Stimulated activated CD4-positive, alpha-beta T cell treated with anti-CD3 and anti-CD28 coated beads, TNF-alpha, amount 100 ng/mL, for 24 hours (primary cell): ENCODE measurements at places on chromosomes 11 and 22.

DNA sequence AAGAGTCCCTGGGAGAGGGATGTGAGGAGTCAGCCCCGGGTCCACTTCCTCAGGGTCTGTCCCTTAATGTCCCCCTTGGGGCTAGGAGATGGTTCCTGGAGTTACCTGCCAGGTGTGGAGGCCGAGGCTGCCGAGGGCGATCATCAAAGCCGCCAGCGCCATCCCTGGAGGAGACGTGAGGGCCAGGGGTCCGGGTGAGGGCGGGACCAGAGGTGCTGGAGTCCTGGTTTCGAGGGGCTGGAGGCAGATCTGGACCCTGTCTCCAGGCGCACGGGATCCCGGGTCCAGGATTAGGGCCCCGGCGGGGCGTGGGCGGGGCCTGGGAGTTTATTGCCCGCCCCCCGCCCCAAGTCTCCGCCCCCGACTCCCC lies at the start of gene ART5:
Gene ART5, minus strand, starts transcription at position 292 of the 370 bp plus-strand sequence. Its CDS starts 130 bp downstream, at position 162.
- no peak for DNase-seq

GRCh38 chr11:111379602-111380136 lies 594 bp upstream of the POU2AF1 start:
- DNase-seq: no peak

- DNase-seq: no peak
Observed at GRCh38 chr22:26225207-26225606, 55.9 kb downstream of the SEZ6L start.

DNA sequence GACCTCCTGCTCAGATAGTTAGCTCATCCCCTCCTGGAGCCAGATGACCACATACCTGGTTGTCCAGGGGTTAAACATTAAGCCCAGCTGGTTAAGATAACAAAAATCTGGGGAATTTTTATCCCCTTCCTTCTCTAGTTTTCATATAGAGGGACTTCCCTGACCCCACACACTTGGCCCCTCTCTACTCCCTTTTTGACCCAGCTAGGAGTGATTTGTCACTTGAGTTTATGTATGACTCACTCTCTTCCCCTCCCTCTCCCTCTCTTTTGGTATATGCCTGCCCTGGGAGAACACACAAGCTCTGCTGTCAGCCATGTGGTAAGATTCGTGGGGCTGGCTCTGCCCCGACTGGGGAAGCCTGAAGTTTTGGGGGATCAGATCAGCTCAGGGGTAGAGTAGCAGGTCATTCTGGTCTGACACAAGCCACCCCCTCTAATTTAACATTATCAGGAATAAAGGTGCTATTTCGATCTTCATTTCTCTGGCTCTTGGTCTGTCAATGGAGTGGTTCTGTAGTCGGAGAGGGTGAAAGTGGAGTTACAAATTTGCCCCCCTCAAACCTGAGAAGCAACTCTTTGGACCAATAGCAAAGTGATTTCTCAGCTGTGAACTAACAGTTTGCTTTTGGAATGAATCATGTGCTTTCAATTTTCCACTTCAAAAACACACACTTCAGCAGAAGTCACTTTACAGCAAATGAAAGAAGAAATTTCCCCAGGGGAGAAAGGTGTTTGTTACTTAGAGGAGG lies 415.3 kb upstream of the CADM1 start:
- no peak for DNase-seq

GRCh38 chr11:86617502-86617901 lies 54.9 kb downstream of the ME3 start:
- DNase-seq: no peak

DNA sequence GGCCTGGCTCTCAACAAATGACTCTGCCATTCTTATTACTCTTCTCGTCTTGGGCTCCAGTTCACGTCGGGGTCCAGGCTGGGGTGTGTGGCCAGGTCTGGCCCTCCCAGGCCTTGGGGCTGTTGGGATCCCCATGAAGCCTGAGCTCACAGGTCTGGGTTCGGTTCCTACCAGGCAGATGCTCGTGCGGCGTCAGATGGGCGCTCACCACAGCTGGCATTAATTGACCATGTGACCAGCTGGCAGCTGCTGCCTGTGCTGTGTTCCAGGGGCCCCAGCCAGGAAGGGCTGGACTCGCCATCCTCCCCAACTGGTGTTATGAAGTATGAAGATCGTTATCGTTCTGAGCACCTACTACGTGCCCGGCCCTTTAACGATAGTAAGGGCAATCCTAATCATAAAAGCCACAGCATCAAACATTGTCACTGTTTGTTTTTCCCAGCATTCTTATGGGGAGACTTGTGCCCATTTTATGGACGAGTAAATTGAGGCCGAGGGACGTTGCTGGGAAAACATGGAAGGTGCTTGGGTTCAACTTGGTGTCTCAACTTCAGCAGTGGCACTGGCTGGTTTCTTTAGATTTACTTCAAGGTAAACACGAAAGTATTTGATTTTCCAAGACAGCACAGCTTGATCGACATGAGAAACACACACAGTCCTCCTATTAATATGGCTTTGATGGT lies 26.8 kb upstream of the CACNG2 start:
- DNase-seq: no peak

DNA sequence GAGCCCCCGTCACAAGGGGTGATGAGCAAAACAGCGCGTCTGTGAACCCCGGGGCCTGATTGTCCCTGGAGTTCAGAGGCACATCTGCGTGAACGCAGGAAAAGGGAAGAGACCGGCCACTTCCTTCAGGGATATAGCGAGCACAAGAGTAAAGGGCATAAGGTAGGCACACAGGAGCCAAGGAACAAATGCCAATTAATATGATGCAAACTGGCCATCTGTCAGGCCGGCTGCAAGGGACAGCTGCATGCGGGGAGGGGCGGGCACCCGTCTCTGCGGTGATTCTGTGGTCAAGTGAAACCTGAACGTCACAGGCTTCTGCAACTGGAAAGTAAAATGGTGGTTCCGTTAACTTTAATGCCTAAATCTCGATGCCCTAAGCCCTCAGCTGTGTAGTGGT lies 64.7 kb downstream of the TRIM29 start:
- DNase-seq: no peak

GRCh38 chr22:37503850-37504249 lies 15.4 kb downstream of the CARD10 start:
- DNase-seq: no peak

- DNase-seq: no peak
Observed at GRCh38 chr11:70824605-70825245, 426.4 kb downstream of the CTTN start.

DNA sequence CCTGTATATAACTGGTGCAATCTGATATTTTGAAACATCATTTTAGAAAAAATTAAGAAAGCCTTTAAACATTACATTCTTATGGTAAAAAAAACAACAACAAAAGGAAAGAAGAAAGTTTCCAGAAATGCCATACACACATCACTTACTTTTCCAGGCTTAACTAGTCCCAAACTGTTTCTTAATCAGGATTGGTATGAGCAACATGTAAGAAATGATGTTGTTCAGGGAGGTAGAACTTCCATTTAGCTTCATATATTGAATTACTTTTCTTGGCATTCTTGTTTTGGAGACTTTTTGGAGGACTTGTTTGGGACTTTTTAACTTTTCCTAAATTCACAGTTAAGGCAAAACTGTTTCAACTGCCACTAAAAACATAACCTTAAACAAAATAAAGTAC lies 791.5 kb downstream of the METTL15 start:
- DNase-seq: no peak

DNA sequence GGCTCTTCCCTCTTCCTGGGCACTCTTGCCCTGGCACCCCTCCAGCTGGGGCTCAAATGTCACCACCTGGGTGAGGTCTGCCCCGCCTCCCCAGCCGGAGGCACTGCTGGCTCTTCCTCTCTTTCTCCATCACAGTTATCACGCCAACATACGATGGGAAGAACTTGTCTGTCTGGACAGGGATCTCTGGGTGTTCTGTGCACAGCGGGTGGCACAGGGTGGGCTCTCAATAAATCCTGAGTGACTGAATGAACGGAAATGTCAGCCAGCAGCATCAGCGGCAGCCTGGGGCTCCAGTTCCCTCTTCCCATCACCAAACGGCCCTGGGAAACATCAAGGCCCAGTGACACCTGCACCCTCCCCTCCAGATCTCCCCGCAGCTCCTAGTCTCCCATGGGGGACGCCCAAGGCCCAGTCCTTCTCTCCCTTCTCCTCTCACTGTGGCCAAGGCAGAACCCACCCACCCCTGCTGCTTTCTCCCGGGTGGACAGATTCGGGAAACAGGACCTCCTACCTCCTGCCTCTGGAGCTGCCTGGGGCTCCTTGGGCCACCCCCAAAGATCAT lies 440 bp upstream of the SLC25A45 start:
- no peak for DNase-seq

DNA sequence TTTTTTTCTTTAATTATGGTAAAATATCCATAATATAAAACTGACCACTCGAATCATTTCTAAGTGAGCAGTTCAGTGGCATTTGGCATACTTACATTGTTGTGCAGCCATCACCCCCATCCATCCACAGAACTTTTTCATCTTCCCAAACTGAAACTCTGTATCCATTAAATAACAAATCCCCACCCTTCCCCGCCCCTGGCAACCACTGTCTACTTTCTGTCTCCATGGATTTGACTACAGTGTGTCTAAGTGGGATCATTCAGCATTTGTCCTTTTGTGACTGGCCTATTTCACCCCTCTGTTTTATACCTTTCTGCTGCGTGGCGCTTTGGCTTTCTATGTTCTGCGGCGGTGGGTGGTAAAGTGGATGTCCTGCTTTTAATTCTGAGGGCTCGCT lies 49.1 kb downstream of the RTN4R start:
- no peak for DNase-seq

DNA sequence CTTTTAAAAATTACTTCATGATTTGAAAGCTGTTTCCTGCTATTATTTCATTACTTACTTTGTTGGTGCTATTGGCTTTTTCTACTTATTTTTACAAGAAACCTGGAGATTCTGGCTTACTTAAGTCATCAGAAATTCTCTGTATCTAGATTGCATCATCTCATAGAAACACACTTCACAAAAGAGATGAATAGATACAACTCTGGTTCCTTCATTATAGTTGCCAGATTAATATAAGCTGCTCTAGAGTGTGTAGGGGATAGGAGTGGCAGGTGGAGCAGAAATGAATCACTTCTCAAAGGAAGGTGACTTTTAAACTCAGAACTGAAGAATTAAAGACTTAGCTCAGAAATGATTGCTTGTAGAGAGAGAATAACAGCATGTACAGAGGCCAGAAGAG lies 20.0 kb downstream of the CYP2R1 start:
- no peak for DNase-seq

GRCh38 chr11:6414874-6415328 lies 4.0 kb downstream of the APBB1 start:
- no peak for DNase-seq

DNA sequence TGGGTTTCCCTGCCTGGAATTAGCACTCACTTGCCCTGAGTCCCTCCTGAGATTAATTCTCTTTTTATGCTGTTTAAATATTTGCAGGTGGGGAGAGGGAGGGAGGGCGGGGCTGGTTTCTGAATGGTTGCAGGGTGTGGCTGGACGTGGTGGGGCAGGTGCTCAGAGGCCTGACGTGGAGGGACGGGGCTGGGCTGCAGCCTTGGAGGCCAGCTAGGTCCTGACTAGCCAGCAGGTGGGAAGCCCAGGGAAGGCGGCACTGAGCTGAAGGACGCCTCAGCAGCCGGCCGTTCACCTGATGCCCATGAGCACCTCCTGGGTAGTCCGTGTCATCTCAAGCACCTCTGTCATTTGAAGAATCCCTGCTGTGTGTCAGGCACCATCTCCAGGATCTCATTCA lies 21.3 kb downstream of the SGSM1 start:
- no peak for DNase-seq

GRCh38 chr11:1733716-1734640 lies 16.4 kb downstream of the IFITM10 start:
- DNase-seq: no peak

- no peak for DNase-seq
Observed at GRCh38 chr11:72405009-72405408, 29.3 kb downstream of the CLPB start.

DNA sequence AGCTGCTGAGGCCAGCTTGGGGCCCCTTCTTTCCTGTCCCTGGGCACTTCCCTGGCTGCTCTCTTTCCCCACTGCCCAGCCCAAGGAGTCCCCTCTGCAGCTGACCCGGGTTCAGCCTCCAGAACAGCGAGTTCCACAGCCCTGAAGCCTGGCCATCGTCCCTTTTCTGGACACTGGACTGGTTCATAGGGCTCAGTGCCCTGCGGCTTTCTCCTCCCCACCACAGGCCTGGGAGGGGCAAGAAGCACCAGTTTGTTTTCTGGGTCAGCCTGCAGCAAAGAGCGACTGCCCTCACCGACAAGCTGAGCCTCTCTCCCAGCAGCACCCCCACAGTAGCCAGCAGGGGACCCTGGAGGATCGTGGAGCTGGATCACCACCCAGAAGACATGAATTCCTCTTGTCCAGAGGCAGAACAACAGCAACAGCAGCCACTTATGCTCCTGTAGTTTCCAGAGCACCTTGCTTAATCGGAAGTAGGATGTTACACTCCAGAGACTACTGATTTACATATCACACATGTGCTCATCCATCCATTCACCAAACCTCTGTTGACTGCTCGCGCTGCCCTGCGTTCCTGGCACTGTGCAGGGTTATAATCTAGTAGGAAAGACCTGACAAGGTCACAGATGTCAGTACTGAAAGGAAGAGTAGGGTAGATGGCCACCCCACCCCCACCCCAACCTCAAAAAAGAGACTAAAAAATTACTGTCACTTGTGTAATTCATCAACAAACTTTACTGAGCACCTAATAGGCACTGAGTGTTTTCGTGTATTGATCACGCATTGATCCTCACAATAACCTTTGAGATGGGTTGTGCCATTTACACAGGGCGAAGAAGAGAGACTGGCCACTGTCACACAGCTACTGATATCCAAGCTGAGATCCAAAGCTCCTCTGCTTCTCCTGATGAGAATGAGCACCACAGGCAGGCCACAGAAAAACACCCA lies 13.0 kb upstream of the CXCR5 start:
- no peak for DNase-seq

DNA sequence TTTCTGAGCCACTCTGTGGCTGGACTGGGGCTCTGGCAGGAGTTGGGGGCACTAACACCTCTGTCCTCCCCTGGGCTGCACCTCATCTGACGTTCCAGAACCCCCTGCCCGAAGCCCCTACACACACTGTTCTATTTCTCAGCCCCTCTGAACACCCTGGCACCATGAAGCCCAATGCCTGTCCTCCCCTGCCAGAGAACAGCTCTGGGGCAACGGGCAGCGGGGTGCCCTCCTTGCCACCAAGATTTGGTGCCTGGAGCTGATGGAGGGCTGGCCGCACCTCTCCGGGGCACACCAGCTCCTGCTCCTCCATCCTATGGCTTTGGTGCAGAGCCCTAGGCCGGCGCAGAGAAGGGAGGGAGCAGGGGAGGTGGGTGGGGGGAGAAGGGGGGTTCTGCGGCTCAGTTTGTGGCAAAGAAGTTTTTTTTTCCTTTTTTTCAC lies 16.3 kb downstream of the DUSP8 start:
- DNase-seq: no peak

DNA sequence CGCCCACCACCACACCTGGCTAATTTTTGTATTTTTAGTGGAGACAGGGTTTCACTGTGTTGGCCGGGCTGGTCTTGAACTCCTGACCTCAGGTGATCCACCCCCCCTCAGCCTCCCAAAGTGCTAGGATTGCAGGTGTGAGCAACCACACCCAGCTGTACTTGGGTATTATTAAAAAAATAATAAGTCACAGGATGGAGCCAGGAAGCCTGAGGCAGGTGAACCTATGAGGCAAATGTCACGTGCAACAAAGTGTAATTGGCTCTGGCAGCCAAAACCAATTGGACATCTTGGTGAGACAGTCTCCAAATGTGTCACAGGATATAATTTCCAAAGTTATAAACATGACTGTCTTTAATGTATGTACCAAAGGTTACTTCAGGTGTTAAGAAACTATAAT lies 24.0 kb upstream of the MALAT1 start:
- no peak for DNase-seq
